Dermis lymphatic vessel endothelial cell (primary cell): ENCODE measurements at places on chromosomes 7 and 10. TPM values are rescaled to one million over a fixed set of nuclear protein-coding genes. Genes with fewer than 3 reads are reported as not detected.

CLCN1 gene
- total RNA-seq, result not detected in 2 replicates

SHTN1 gene
- 0.65 and 2.1 TPM in 2 replicates for total RNA-seq

EN2 gene
- total RNA-seq, result under 0.01 TPM in 1 of 2 replicates, not detected in the other

ASB10 gene
- total RNA-seq, result not detected in 2 replicates

CYP2W1 gene
- not detected in 2 replicates for total RNA-seq

SPDYE16 gene
- 0.11 TPM in 1 of 2 replicates, not detected in the other for total RNA-seq

SLC26A3 gene
- total RNA-seq, result not detected in 2 replicates

TCF7L2 gene
- total RNA-seq, result 2.4 and 3.4 TPM in 2 replicates

SUN3 gene
- total RNA-seq, result not detected in 2 replicates

SPOCK2 gene
- total RNA-seq, result 7.4 and 10.0 TPM in 2 replicates

VPS41 gene
- total RNA-seq, result 50.3 and 51.7 TPM in 2 replicates

SFMBT2 gene
- 0.76 and 1.9 TPM in 2 replicates for total RNA-seq

NME8 gene
- total RNA-seq, result not detected in 2 replicates

WDFY4 gene
- total RNA-seq, result 0.11 TPM in 1 of 2 replicates, not detected in the other

NRCAM gene
- 0.60 and 1.2 TPM in 2 replicates for total RNA-seq

GIMAP2 gene
- total RNA-seq, result 33.9 and 42.9 TPM in 2 replicates

HSPA12A gene
- total RNA-seq, result 0.52 and 1.3 TPM in 2 replicates
